Heart right ventricle (tissue), 16 donors: ENCODE measurements at places on chromosomes 11 and 22. TPM values are rescaled to one million over a fixed set of nuclear protein-coding genes. Genes with fewer than 3 reads are reported as not detected.

KRTAP5-2 gene
- total RNA-seq, result not detected

DNA sequence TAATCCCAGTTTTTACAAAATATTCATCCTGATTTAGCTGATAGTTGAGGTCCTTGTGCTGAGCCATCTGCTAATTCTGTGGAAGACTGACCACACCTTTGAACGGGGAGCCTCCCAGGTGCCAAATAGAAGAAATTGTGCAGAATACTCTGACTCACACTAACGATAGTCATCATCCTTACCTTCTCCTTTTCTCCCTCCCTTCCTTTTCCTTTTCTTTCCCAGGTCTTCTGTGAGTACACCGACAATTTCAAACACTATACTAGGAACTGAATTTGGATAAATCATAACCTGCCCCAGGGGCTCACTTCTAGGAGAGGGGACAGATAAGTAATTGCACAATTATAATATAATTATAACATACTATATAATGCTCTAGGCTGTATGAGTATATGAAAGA lies 73.1 kb upstream of the CTSC start:
- no peak for DNase-seq

MAP6 gene
- total RNA-seq, result 7.2 TPM

- DNase-seq, result no peak
Measured at GRCh38 chr11:65778901-65779668, 1.7 kb downstream of the AP5B1 start.

DNA sequence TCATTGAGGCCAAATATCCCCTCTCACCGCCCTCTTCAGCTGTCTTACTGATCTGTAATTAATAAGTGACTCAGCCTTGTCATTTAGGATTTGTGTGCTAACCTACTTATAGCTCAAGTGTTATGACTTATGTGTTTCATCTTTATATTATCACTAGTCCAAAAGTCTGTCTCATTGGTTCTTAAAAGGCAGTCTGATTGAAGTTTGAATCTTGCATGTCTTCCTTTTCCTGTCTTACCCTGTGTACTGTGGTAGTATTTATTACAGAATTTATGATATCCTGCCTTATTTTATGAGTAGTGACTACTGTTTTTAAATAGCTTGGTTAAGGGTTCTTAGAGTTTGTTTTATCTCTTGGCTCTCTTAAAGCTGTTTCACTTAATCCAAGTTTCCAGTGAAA lies 6.3 kb downstream of the DEPDC7 start:
- DNase-seq, result no peak

PES1 gene
- 21.9 TPM for total RNA-seq

- DNase-seq, result no peak
Measured at GRCh38 chr11:64027651-64028397, 7.9 kb upstream of the FLRT1 start.

IL17RA gene
- total RNA-seq, result 5.2 TPM

- peak; percentile 37 for DNase-seq
Measured at GRCh38 chr11:8715501-8715900, 32.9 kb downstream of the RPL27A start.

GRCh38 chr11:57434640-57435546 lies 8.0 kb upstream of the SLC43A3 start:
- no peak for DNase-seq

DNA sequence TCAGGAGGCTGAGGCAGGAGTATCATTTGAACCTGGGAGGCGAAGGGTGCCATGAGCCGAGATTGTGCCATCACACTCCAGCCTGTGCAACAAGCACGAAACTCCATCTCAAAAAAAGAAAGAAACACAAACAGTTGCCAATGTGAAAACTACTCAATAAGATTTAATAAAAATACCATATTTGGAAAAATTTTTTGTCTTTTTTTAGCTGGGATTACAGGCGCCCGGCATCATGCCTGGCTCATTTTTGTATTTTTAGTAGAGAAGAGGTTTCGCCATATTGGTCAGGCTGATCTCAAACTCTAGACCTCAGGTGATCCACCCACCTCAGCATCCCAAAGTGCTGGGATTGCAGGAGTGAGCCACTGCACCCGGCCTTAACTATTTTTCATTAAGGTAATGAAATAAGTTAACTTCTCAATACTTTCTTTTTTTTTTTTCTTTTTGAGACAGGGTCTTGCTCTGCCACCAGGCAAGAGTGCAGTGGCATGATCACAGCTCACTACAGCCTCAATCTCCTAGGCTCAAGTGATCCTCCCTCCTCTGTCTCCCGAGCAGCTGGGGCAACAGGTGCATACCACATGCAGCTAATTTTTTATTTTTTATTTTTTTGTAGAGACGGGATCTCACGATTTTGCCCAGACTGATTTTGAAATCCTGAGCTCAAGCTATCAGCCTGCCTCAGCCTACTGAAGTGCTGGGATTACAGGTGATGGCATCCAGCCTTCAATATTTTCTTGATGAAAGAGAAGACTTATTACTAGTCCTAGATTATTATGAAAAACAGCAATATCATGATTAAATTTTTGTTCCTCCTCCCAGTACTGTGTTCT lies 4746.2 kb upstream of the OR11H1 start:
- DNase-seq, result no peak

DNA sequence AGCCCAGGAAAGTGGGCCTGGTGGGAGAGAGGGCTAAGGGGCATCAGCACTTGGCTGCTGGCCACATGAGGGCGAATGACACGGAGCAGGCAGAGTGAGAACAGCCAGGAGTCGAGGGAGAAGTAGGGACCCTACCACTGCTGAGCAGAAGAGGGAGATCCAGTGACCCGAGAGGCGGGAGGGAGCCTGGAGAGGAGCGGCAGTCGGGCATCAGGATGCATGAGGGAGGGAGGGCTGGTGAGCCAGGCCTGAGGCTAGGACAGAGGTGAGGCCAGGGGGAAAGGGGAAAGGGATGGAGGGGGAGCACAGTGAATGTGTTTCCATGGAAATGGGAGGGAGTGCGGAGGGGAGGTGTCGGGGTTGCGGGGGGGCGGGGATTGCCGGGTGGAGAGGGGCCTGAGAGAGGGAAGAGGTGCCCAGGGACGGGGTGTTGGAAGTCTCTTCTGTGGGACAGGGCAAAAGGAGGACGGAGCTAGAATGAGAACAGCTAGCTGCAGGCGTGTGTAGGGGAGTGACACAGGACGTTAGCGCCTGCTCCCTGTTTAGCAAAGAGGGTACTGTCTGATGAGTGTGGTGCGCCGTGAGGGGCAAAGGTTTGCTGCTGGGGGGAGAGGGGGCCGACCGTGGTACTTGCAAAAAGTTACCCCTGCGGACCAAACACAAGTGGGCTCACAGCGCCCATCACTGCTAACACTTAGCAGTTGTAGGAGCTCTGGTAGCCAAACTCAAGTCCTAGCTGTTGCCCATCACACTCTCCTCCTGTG lies 37.1 kb upstream of the WNT11 start:
- DNase-seq, result no peak

DNA sequence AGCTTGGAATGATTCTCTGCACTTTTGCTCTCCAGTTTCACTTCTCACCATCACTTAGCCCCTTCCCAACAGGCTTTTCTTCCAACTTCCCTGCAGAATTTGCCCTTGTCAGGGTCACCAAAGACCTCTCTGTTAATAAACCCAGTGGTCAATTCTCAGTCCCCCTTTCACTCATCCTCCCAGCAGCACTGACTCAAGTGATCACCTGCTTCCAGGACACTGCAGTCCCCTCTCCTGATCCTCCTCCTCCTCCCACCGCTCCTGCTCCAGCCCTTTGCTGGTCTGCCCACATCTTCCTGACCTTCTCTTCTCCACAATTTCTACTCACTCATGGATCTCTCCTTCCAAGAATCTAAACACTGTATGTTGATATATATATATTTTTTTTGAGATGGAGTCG lies 57.9 kb downstream of the SHISAL1 start:
- no peak for DNase-seq

DNA sequence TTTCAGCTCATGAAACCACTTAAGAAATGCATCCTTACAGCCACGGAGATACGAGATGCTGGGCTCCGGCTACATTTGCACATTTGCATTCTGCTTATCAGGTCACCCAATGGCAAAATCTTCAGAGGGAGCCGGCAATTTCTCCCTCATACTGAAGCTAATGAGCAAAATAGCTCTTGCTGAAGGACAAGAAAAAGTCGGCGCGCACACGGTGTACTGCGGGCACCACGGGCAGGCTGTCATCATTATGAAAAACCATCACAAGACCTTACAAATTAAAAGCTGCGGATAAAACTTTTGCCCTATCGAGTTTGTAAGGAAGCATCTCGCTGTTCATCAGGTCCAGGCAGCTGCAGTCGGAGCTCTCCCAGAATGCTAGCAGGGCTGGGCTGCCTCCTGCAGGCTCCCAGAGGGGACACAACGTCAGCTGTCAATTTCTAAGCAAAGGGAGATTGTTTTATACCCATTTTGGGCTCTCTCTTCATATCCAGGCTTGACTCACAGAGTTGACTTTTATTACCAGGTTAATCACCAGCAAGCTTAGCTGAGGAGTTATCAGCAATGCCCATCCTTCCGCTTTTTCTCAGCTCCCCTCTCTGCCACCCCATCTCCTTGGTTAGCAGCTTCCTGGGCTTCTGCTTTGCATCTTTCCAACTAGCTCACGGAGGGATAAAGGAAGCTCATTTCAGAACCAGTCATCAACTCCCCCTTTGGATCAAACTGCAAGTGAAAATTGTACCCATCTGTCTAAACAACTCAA lies 375.1 kb downstream of the OPCML start:
- peak; percentile 13 for DNase-seq

DNA sequence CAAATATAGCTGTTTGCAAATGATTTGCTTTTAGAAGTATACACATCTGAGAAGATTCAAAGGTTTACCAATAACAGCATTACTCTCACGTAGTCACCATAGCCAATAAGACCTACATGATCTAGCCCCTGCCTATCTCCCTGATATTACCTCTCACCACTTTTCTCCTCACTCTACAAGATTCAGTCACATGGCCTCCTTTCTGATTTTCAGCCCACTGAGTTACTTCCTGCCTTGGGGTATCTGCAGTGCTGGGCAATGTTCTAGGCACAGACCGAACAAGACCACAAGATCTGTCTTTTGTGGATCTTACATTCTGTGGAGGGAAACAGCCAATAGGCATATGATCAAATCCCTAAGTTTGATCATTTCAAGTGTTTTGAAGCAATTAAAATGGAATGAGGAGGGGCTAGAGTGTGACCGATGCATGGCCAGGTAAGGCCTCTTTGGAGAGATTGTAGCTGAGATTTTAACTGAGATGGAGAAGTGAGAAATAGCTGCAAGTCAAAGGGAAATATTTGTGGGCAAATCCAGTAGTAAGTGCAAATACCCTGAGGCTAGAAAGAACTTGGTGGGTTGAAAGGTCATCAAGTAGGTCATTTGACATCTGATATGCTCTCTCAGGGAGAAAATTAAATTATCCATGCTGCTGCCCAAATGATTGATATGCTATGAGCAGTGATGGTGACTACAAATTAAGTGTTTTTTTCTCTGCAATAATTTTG lies 43.1 kb downstream of the ARL14EP start:
- no peak for DNase-seq

GRCh38 chr11:88122956-88123355 lies 52.3 kb downstream of the RAB38 start:
- no peak for DNase-seq

CCND1 gene
- 256 TPM for total RNA-seq

- DNase-seq, result no peak
Measured at GRCh38 chr11:91967691-91968045, 256.9 kb upstream of the FAT3 start.

- no peak for DNase-seq
Measured at GRCh38 chr22:30827646-30828045, 133.0 kb downstream of the OSBP2 start.

DNA sequence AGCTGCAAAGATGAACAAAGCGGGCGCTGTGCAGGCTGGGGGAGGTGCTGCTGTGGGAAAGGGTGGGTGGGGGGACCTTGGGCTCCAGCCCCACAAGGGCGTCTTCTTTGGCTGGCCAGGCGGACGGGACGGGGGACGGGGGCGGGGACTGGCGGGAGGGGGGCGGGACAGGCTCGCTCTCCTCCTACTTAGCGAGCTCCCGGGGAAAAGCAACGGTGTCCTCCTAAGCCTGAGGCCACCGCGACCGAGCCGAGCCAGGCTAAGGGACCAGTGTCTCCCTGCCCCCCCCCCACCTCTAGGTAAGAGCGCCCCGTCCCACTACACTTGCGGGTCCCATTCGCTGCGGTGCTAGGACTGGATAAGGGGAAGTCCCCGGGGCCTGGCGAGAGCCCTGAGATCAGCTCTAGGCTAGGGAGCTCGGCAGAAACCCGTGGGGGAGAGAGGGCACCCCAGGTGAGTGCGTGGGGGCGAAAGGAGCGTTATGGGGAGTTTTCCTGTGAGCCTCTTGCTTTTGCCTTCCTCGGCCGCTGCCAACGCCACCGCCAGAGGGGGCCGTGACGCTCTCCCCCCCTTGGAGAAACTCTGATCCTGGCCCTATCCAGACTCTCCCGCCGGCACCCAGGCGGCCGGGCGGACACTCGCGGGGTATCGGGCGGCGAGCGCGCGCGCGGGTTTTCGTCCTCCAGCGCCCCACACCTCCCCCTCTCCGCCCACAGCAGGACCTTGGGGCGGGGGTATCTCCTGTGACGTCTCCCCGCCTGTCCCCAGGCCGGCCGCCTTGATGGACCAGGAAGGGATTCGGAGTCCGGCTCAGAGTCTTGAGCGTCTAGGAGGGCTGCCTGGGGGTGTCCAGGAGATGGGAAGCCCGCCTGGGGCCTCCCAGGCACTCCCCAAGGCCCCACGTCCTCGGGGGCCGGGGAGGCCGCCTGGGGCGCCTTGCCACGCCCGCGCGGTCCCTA lies at the start of gene PHLDB1:
PHLDB1 (plus strand) TSS at position 215 of the 959 bp plus-strand sequence. CDS start 6,222 bp downstream, outside the sequence.
- DNase-seq, result peak; percentile 79

DNA sequence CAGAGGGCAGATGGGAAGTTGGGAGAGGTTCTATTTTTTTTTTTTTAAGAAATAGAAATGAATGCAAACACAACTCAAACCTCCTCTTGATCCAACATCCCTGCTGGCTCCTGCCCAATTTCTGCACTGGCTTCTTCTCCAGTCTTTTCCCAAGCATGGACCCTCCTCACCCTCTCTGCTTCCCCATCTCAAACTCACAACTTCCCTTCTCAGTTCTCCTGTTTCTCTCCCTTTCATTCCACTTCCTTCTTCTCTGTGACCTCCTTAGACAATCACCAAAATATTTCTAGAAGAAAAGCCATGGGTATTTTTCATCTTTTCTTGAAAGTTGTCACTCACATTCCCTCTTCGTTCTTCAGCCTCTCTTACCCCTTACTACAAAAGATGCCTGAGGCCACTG lies 85.2 kb upstream of the VPREB1 start:
- DNase-seq, result no peak

GRCh38 chr11:2721210-2721916 lies 21.6 kb upstream of the KCNQ1OT1 start:
- no peak for DNase-seq

GRCh38 chr11:31512117-31512516 lies 2.5 kb downstream of the ELP4 start:
- no peak for DNase-seq

GRCh38 chr22:39543095-39543494 lies 10.5 kb upstream of the RPS19BP1 start:
- no peak for DNase-seq
